ENCODE measurements at places on chromosomes 1 and 21.

DNA sequence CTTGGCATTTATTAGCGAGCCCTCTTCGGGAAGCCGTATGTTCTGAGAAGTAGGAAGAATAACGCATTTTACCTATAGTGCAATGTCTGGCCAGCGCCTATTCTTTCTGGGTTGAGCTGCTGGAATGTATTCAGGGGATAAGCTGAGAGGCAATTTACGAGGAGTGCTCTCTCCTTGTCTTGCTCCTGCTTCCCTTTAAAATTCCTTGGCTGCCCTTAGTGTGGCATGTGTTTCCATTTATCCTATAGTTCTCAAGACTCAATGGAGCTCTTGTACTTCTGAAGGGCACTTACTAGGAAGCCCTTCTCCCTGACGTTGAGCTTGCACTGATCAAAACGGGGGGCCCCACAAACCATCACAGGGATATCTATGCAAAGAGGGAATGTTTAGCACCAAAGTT lies 364.6 kb downstream of the DISC1 start:
- DNase-seq: no peak

- no peak for DNase-seq
Observed at GRCh38 chr1:83799594-83799993, 199.3 kb downstream of the TTLL7 start.

GRCh38 chr1:57102561-57103326 lies 136.9 kb upstream of the C8B start:
- DNase-seq: no peak

DNA sequence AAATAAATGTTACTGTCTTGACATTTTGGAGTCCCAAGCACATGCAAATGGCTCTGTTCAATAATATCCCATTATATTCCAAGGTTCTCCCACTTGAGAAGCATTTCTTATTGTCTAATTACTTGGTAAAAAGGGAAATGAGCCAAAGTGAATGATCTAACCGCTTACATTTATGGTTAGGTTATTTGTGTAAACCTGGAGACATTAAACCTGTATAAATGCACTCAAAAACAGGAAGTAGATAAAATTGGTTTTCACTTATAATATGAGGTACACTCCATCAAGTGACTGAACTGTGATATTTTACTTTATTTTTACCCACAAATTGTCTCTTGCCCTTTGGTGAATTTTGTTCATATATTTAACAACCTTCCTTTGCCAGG lies 26.8 kb downstream of the KIF1B start:
- no peak for DNase-seq

DNA sequence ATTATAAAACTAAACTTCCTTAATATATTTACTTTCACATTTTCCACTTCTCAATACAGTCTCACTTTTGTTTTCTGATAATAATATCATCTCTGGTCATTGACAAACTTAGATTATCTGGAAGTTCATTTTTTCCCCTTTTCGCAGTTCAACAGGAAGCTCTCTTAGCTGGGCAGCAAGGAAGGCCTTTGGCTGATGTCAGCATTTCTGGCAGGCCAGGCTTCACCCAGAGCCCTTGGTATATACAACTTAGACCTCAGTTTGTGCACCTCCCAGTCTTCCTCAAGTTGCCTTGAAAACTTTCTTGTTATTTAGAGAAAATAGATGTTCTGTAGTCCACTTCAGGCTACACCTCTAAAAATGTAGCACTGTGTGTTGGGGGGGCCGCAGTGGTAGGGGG lies 1103.6 kb downstream of the AMY1C start:
- DNase-seq: no peak

GRCh38 chr1:198669023-198669698 lies 30.3 kb downstream of the PTPRC start:
- DNase-seq: no peak

DNA sequence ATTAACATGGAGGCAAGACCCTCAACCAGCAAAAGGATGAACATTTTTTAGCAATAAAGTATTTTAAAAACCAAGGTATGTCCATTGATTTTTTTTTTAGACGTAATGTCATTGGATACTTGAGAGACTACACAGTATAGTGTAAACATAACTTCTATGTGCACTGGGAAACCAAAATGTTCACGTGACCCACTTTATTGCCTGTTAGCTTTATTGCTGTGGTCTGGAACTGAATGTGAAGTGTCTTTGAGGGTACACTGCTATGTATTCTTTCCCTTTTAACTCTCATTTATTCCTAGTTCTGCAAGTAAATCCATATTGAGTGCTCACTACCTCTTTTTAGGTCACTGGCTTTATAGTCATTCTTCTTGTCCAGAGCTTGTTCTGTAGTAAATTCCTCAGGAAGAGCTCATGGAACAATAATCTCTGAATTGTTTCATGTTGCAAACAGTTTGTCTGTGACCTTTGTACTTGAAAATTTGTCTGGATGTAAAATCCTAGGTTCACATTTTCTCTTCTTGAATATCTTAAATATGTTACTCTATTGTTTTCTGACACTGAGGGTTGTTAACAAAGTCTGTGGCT lies 20.6 kb downstream of the ABCD3 start:
- DNase-seq: no peak

- no peak for DNase-seq
Observed at GRCh38 chr1:42037586-42037985, 115.6 kb upstream of the GUCA2B start.

DNA sequence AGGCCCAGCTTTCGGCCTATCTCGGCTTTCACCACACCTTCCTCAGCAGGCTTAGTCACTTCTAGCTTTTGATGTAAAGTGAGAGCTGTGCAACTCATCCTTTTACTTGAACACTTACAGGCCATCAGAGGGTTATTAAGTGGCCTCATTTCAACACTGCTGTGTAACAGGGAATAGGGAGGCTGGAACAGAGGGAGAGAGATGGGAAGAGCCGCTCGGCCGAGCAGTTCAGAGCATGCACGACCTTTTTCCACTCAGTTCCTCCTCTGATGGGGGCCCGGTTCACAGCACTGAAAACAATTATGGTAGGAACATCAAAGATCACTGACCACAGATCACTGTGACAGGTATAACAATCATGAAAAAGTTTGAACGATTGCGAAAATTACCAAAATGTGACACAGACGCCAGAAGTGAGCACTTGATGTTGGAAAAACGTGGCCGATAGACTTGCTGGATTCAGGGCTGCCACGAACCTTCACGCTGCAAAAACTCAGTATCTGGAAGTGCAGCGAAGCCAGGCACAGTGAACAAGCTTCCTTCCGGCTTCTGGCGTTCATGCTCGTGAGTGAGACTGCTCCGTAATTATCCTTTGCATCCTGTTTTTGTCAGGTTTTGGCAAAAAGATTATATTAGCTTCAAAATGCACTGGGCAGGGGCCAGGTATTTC lies 28.6 kb downstream of the AGPAT3 start:
- DNase-seq: no peak

DNA sequence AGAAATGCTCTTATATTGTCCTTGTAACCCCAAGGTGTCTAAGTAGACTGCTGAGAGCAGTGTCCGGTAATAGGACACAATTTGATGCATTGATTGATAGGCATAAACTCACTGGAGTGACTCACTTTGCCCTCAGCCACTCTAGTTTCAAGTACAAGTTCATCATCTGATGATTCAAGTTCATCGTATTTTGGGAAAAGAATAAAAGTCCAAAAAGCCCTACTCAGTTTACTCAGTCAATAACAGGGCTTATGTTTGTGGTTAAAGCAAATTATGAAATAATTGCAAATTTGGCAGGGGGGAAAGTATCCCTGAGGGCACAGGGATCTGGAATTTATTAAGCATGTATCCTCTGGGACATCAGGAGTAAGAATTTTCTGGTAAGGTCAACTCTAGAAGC lies 7.6 kb upstream of the ATF3 start:
- no peak for DNase-seq

DNA sequence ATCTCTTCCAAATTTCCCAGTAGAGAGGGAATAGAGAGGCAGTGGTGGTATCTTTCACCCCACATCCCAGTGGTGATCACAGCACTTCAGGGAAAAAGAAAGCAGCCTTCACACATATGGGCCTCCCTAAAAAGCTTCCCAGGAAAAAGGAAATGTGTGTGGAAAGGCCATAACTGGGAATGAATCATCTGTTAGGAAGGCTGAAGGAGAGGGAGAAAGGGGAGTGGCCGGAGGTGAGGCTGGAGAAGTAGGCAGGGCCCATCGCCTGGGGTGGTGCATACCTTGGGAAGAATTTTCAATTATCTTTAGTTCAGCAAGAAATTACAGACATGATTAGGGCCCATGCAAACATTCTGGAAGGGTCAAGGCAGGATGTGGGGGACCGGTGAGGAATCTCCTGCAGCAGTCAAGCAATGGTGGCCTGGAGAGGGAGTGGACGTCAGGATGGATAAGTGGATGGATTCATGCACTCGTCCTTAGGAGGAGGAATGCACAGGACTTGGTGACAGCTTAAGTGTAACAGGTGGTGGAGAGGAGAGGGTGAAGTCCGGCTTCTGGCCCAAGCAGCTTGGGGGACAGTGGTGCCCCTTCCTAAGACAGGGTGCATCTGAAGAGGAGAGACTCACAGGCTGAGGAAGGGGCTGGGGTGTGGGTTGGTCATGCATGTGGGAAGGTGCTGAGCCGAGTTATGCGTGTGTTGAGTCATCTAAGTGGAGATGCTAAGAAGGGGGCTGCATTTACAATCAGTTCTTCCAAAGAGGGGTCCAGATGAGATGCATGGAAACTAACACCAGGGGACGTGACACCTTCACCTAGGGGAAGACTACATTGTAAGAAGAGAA lies 17.9 kb downstream of the HIVEP3 start:
- no peak for DNase-seq

GRCh38 chr1:175449306-175449705 lies 256.7 kb upstream of the KIAA0040 start:
- no peak for DNase-seq

DNA sequence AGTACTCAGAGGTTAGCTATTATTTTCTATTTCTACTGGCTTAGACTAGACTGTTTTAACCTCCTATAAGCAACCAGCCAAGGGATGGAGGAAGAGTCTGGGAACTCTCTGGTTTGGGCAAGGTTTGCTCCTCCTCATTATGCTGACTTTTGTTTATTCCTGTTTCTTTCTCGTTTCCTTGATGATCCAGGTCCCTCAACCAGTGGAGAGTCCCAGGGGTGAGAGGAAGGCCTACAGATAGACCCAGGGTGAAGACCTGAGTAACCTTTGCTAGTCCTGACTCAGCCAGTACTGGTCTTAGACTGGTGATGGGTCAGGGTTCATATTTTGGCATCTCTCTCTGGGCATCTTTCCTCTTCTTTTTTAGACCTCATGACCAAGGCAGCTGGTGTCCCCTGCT lies 5.4 kb downstream of the TUFT1 start:
- DNase-seq: no peak

GRCh38 chr1:221644663-221645258 lies 97.1 kb downstream of the DUSP10 start:
- DNase-seq: no peak

DNA sequence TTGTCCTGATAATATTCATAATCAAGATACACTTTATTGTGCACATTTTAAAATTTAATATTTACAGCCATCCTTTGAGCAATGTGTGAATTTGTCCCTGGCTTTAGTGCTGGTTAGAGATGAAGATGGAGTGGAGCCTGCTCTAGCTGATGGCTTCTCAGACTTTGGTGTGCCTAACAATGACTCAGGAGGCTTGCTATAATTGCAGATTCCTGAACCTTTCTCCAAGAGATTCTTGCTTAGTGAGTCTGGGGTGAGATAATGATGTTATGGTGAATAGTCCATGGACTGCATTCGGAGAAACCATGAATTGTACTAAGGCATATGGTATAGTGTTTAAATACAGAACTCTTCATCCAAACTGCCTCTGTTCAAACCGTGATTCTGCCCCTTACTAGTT lies 307.1 kb downstream of the PAPPA2 start:
- no peak for DNase-seq

DNA sequence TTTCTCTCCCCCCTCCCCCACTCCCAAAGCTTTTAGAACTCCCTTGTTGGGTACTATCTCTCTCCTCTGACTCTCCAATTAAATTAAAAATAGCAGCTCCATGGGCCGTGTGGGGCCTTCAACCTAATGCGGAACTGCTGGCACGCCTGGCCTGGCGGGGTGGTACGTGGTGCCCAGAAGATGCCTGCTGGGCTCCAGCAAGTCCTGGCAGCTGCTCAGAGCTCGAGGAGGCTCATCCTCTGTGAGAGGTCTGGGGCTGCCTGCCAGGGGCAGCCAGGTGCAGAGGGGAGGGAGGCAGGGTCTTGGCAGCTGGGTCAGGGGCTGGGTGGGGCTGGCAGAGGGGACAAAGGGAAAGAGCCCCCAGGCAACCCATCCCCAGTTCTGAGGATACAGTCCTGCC lies 74.4 kb downstream of the ACTL8 start:
- DNase-seq: no peak

GRCh38 chr1:145771056-145771455 lies 51.8 kb downstream of the CD160 start:
- DNase-seq: no peak

DNA sequence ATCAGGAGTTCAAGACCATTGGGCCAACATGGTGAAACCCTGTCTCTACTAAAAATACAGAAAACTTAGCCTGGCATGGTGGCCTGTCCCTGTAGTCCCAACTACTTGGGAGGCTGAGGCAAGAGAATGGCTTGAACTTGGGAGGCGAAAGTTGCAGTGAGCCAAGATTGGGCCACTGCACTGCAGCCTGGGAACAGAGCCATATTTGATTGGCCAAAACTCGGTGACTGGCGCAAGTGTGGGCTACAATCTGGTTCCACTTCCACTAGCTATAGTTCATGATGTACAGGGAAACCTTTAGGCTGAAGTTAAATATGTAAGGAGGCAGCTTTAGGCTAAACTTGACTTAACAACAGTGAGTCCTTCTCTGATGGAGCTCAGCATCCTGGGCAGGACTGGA lies 20.2 kb downstream of the SLC30A10 start:
- no peak for DNase-seq

GRCh38 chr1:208010487-208011071 lies 99.7 kb upstream of the CD34 start:
- DNase-seq: no peak

GRCh38 chr1:218809625-218810024 lies 364.1 kb upstream of the LYPLAL1 start:
- no peak for DNase-seq

- no peak for DNase-seq
Observed at GRCh38 chr1:241142493-241142892, 214.5 kb downstream of the RGS7 start.

DNA sequence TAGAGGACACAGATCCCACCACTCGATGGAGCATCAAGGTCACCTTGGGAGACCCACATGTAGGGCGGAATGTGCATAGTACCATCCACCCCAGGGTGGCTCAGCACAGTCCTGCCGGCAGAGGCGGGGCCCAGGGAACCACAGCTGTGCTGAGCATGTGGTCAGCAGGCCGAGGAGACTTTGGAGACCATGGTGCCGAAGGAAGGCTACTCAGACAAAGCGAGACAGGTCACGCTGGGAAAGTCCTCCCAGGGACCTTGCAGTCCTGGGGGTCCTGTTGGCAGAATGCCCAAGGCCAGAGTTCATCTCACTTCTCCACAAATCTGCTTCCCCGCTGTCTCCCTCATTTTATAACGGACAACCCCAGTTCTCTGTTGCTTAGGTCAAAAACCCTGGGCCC lies 22.5 kb downstream of the WNT3A start:
- no peak for DNase-seq

GRCh38 chr1:45335855-45336324 lies 4.1 kb upstream of the TOE1 start:
- DNase-seq: no peak
